CD8-positive, alpha-beta T cell (primary cell): ENCODE measurements at places on chromosomes 7 and 10.

- DNase-seq = no peak
Measured at GRCh38 chr7:70569335-70569819, 562.6 kb upstream of the GALNT17 start.

GRCh38 chr10:128050936-128051335 is 75.3 kb downstream of the MKI67 start:
- DNase-seq = no peak

DNA sequence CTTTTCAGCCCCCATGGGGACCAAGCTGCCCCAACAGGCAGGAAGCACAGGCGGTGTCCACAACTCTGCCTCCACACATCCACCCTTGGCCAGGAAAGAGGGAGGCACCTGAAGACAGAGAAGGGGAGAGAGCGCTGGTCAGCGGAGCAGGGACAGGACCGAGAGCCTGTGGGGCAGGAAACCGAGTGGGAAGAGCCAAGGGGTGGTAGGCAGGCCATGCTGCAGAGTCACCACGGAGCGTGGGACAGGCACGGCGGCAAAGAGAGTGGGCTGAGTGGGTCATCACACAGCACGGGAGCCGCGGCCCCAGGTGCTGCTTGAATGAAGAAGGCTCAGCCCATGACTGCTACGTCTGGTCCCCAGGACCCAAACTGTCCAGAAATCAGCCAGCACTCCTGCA is 109.8 kb downstream of the PTPRN2 start:
- no peak for DNase-seq

DNA sequence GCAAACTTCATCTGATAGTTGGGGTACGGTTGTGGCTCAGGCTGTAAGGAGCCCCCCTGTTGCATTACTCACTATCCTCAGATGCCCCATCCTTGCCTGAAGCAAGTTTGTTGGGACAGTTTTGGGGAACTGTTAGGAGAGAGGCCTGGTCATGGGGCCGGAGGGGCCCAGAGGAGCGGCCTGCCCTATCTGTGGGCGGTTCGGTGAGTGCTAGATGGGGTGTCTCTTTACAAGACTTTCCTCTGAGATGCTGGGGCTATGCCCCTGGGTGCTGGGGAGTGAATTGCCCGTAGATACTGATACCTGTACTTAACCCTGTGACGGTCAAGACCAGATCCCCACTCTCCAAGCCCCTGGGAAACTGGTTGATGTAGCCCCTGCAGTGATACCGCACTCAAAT is 12.4 kb downstream of the CUX1 start:
- no peak for DNase-seq

DNA sequence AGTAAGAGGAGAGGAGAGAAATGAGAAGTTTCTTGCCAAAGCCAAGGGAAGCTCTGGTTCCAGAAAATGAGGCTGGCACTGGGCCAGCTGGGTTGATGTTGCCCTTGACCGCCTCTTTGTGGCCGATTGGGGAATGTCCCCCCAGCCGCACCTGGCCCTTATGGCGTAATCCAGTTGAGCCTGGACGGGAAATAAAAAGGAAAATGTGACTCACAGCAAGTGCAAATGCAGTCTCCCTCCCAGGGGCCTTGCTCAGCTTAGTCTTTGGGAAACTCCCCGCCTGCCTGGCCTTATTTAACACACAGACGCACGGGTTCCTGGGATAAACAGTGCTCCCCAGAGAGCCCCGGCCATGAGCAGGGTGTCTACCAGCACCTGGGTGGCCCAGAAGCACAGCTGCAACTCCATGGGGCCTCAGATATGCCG is 174.8 kb downstream of the KIAA1217 start:
- DNase-seq = no peak

DNA sequence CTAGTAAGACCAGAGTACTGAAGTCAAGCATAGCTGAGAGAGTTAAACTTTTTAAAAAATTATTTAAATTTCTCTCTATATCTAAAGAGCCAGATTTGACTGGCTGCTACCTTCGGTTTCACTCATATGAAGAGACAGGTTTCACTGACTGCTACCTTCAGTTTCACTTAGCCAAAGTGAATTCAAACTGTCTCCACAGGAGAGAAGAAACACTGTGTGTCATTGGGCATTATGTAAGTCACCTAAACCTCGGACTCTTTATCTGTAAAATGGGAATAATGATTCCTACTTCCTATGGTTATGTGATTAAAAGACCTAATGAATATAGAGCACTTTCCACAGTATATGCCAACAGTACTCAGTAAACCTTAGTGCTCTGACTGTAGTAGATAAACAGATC is 41.6 kb upstream of the MET start:
- no peak for DNase-seq

DNA sequence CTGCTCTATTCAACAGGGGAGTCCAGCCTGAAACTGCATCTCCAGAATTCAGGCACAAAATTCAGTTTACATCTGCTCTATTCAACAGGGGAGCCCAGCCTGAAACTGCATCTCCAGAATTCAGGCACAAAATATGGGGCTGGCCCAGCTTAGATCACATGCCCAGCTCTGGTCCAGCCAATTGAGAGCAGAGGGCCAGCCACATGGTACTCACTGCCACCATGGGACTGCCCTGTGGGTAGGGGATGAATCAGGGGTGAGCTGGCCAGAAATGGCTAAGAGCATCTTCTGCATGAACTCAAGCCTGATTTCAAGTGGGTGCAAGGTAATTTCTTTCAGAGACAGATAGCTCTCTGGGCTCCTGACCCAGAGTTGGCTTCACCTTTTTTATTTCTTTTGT is 156.6 kb upstream of the LYZL2 start:
- DNase-seq = no peak

GRCh38 chr7:27113991-27114769 is 11.7 kb upstream of the HOXA2 start:
- no peak for DNase-seq

- DNase-seq = no peak
Measured at GRCh38 chr10:32349199-32349585, 2.2 kb upstream of the EPC1 start.

DNA sequence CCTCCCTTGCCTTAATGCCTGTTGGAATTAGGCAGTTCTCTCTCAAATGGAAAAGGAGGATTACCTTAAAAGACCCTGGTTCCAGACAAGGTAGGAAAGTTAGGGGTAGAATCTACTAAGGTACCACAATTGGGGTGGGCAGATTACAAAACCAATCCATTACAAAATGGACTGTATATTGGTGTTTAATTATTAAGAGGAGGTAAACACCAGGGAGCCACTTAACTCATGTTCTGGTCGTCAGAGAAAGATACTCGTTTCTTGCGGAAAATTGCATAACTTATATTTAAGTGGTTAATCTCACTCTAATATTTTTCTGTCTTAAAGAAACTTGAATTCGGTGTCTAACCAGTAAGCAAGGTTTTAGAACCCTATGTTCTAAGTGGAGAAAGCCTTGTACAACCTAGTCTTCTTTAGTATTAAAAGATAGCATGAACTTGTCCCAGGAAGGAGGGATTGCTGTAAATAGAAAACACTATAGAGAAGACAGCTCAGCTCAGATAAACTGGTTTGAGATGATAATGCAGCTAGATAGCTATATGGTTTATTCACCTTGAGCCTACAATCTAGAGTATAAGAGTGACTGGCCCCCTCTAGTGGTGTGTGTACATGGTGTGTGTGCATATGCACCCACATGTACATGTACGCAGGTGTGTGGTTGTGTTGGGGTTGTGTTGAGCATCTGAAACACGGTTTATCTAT is 58.0 kb upstream of the STRIP2 start:
- DNase-seq = peak; percentile 40

DNA sequence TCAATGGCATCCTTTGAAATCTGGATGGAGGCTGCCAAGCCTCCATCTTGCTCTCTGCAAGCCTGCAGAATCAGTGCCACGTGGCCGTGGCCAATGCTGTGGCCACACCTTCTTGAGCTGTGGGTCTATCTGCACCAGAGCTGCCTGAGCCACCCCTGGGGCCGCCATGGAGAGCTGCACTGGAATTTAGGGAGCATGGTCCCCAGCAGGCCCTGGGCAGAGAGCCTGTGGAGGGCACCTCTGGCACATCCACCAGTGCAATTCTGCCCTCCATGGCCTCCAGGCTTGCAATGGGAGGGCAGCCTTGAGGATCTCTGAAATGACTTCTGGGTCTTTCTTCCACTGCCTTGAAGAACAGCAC is 55.6 kb upstream of the NKX6-2 start:
- DNase-seq = no peak

GRCh38 chr7:128093614-128094570 is 62.7 kb upstream of the LRRC4 start:
- DNase-seq = no peak

DNA sequence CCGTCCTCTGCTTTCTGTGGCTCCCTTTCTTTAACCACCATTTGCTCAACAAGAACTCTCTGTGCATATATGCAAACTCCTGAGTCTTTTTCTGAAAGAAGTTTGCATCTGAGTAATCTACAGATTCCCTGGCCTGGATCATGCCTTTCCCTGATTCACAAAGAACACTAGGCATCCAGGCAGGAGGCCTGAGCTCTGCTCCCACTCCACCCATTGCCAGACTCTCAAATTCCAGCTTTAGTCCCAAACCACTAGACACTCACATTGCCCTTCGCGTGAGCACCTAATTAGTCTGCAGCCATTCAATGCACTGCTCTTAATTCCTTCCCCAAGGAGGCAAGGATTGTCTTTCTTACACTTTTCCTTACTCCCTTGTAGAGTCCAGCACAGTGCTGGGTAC is 60.9 kb downstream of the ABCC2 start:
- DNase-seq = no peak

DNA sequence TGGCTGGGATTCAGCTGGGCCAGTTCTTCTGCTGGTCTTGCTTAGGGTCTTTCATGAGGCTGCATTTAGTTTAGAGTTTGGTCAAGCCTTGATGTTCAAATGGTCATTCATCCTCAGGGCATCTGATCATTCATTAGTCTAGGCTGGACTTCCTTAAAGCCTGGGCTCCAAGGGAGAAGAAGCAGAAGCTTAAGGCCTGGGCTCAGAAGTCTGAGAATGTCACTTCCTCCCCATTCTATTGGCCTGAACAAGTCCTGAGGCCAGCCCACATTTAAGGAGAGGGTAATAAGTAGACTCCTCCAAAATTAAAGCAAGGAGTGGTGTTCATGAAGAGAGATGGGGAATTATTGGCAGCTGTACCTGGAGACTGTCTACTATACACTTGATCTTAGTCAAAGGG is 193.2 kb upstream of the HABP2 start:
- no peak for DNase-seq

- no peak for DNase-seq
Measured at GRCh38 chr7:140045697-140046096, 17.1 kb downstream of the PARP12 start.

DNA sequence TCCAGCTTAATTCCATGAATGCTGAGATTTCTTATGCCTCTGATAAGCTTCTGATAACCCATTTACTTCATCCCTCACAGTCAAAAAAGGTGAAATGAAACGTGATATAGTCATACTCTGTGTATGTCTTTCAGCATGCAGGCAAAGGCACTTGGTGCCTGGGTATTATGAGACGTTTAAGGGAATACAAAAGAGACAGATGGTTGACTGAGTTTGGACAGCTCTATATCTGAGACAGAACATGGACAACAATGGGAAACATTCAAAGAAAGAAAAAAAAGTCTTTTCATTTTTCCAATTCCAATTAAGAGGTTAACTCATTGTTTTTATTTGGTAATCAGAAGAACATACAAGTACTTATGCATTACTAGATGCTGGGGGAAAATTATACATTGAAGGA is 96.2 kb downstream of the PPP1R17 start:
- no peak for DNase-seq

- no peak for DNase-seq
Measured at GRCh38 chr10:52172581-52172980, 141.5 kb upstream of the DKK1 start.

DNA sequence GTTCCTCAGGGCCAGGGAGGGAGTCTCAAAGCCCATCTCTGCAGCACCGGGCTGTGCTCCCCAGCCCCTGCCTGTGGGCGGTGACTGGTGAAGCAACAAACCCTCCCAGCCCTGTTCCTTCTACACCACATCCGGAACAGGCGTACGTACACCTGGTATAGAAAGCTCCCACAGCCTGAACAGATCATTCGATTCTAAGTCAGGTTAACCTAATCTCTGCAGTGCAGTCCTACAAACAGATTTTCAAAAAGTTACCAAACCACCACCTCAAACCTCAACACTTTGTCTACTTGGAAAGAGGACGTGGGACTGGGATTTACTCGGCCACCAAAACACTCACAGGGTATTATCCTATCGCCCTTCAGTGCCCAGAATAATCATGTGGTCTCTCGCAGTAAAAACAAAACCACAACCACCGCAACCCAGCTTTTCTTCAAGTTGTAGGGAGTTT is 238.4 kb downstream of the DIP2C start:
- DNase-seq = peak; percentile 81

- no peak for DNase-seq
Measured at GRCh38 chr10:43263551-43264343, 3.1 kb downstream of the RASGEF1A start.

GRCh38 chr10:104556831-104557230 is 84.3 kb upstream of the SORCS3 start:
- no peak for DNase-seq

DNA sequence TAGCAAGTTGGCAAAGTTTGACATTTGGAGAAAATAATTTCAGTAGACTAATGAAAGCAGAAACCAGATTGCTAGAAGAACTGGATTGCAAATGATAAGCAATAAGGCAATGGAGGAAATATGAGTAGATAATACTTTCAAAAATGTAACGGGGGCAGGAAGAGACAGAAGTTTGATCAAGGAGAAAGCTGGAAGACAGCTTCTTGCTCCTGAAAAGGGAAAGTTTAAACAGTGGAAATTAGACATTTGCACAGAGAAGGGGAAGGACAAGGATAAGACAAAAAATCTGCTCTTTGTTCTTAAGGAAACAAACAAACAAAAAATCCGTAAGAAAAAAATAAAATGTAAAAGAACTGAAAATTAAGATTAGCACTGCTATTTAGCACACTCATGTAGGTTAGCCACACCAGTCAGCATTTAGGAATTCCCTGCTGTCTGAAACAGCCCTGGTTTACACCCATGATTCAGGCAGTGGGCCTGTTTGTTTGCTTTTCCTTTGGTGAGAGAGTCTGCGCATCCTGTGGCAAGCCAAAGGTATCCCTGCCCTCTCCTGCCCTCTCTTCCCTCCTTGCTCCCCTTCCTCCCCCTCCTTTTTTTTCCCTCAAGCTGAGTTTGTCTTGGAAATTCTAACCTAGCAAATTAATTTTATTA is 104.3 kb upstream of the CAV2 start:
- no peak for DNase-seq

GRCh38 chr7:97470726-97471125 is 261.2 kb upstream of the TAC1 start:
- DNase-seq = no peak

DNA sequence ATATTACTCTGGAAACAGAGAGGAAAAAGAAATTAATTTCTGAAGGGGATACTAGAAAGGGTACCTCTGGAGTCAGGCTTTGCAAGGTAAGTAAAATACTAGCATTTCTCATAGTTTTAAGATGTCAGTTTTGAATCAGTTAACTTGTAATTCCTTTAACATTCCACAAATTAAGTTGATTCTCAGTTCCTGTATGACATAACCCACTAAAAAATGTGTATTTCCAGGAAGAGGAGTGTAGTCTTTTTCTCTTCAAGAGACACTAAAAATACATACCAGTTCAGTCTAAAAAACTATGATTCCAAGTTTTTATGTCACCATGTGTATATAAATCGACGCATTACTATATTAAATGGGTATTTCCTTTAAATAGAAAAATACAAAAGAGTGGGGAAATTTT is 113.2 kb downstream of the CDK6 start:
- no peak for DNase-seq
